Stomach (tissue), 19 donors: ENCODE measurements at places on chromosomes 6 and 20. TPM values are rescaled to one million over a fixed set of nuclear protein-coding genes. Genes with fewer than 3 reads are reported as not detected.

- DNase-seq, result no peak
Observed at GRCh38 chr20:31808481-31808880, 10.7 kb upstream of the MYLK2 start.

DNA sequence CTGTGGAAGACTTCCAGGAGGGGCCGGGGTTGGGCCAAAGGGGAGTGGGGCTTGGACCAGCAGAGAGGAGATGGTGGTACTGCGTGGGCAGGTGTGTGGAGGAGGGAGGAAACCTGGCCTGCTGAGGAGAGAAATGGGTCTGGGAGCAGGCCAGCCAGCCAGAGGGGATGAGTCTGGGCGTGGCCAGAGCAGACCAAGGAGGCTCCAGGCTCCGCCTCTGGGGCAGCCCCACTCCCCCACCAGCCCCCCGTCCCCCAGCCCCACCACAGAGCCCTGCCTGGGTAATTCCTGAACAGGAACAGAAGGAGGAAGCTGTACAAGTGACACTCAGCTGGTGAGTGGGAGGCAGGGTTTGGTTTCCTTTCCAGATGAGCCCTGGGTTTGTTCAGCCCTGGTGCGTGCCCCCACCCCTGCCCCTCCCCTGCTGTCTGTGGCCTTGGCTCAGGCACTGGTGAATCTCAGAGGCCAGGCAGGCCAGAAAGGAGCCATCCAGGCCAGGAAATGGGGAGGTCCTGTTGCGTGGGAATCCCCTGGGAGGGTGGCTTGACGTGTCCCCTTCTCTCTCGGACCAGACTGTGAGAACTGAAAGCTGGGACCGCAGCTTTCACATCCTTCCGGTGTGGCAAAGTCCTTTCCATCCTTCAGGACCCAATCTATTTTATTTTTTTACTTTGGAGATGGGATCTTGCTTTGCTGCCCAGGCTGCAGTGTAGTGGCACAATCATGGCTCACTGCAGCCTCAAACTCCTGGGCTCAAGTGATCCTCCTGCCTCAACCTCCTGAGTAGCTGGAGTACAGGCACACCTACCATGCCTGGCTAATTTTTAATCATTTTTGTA, 9.4 kb upstream of the SRC start:
- peak; percentile 76 for DNase-seq

DNA sequence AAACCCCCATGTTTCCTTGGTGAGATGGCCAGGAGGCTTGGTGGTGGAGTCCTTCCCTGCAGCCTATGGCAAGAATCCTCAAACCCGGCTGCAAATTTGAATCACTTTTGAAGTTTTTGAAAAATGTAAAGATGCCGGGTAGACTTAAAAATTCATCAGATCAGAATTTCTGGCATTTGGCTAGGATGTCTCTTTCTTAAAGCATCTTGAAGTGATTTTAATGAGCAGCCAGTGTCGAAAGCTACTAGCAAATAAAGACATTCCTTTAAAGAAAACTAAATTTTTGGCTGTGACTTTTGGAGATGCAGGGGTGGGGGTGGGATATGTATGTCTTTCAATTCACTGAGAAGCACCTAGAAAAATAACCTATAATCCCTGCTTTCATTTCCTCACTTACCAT, 25.6 kb upstream of the NOX3 start:
- DNase-seq, result no peak

GRCh38 chr6:95133578-95133977, 443.8 kb upstream of the MANEA start:
- DNase-seq, result peak; percentile 2

DNA sequence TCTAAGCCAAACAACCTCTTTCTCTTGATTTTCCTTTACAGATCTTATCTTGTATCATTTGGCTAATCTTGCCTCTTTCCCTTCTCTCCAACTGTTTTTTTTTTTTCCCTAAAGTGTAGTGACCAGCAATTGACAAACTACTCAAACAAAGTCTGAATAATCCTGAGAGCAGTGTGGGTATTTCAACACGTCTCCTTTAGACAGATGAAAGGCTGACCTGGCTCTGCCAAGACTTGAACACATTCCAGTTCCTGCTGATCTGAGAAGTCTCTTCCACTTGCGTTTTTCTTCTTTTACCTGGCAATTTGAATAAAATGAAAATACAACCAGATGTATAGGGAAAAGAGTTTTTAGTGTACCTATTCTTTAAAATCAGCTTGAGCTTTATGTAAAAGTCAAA, 168.4 kb downstream of the GJA10 start:
- DNase-seq, result no peak

DNA sequence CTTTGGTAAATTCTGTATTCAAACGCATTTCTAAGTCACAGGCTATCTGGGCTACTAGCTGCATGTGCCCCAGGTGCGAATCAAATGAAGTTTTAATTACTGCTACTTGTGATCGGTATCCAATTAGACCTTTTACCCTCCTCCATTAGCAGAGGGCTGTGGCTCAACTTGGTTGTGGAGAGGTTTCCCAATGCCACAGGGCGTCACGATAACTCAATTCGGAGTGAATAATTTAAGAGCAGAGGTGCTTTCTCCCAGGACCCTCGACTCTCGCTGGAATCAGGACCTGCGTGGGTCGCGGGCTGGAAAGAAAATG, 640 bp downstream of the SAYSD1 start:
- no peak for DNase-seq

DNA sequence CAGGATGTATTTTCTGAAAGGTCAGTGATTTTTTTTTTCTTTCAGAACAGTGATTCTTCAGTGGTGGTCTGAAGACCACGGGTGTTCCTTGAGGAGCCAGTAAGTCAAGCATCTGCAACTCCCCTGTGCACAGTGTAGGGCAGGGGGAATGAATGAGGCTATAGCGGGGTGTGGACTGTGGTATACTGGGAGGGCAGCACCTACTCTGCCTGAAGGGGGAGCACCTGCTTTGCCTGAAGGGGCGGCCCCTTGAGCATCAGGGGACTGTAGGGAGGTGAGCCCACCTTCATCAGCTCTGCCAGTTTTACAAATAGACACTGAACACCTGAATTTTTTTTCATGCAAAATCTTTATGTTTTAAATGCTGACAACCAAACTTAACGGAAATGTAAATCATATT, 77.5 kb upstream of the RIPOR2 start:
- no peak for DNase-seq

DNA sequence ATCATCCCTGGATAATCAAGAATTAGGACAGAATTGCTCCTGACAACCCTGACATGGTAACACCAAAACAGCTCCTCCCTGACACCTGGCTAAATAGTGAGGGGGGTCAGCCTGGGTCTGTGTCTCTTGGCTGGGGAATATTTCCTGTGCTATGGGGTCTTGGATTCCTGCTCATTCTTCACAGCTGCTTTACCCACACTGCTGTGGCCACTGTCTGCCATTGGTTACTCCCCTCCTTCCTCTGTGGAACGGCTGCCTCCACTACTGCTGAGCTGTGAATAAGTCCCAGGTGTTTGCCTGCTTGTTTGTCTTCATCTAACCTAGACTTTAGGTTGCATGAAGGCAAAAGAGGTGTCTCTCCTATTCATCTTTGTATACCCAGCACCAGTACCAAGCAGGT, 33.9 kb upstream of the TXLNB start:
- no peak for DNase-seq

DNA sequence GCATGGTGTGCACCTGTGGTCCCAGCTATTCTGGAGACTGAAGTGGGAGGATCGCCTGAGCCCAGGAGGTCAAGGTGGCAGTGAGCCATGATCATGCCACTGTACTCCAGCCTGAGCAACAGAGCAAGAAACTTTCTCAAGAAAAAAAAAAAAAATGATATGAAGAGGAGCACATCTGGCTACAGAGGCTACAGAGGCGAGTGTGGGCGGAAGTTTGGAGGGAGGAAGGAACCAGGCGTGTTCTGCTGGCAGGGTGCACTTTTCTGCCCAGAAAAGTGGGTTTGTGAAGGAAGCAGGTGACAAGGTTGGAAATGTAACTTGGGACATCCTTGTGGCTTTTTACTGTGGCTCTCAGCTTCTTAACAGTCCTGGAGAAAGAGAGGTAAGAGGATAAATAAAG, 96.7 kb downstream of the SNX5 start:
- no peak for DNase-seq

DNA sequence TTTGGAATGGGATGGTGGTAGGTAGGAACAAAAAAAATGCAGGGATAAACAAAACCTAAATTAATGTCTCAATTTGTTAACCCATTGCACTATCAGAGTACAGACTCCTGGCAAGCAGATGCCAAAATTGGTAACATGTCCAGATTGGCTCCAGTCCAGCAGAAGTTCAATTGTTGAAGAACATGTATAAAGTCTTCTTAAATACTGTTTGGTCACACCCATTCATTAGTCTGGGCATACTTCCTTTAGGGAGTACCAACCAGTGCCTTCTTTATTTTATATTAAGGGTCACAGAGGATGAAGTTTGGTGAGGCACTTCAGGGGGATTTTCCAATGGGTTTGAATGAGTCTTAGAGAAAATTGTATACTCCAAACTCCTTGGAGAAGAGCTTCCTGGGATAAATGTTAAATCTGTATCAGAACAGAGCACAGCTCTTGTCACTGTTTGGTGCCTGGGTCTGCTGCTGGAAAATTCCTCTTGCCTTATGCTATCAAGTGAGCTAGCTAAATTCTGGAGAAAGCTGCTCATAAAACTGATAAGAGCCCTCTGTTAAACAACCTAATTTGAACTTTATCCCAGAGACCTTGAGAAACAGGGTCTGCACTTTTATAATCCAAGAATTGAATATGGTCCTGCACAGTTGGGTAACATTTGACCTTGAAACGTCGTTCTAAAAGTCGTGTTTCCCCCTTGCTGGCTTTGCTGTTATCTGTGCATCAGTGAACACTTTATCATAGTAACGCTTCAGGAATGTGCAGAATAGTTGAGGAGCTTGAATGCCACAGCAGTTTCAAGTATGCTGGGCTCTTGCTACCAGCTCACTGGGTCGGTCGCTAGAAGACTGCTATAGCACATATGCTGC, 334.1 kb upstream of the CITED2 start:
- peak; percentile 49 for DNase-seq

DNA sequence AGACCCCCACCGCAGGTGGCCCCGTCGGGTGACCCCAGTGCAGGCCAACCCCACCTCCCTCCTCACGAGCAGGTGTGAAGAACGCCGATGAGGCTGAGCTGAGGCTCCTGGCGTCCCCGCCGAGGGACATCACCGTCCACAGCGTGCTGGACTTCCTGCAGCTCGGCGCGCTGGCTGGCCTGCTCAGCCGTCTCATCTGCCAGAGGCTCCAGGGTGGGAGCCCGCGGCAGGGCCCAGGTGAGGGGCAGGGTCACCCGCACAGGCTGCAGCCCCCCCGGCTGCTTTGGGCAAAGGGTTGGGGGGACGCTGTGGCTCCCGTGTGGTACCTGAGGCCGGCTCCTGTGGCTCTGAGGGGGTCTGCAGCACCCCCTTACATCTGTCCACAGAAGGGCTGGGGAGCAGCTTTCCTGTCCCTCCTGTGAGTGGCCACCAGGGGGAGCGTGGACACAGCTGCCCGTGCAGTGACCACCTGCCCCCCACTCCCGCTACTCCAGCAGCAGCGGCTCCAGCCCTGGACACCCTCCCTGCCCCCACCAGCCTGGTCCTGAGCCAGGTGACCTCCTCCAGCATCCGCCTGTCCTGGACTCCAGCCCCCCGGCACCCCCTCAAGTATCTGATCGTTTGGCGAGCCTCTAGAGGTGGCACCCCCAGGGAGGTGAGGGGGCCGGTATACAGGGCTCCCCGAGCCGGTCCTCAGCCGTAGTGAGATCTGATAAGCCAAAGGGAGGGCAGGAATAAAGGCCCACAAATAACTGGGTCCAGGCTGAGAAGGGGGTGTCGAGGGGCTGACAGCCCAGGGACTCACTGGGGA, 16.5 kb downstream of the COL20A1 start:
- peak; percentile 36 for DNase-seq

GRCh38 chr6:128403618-128404444, 116.6 kb downstream of the PTPRK start:
- DNase-seq, result no peak

DNA sequence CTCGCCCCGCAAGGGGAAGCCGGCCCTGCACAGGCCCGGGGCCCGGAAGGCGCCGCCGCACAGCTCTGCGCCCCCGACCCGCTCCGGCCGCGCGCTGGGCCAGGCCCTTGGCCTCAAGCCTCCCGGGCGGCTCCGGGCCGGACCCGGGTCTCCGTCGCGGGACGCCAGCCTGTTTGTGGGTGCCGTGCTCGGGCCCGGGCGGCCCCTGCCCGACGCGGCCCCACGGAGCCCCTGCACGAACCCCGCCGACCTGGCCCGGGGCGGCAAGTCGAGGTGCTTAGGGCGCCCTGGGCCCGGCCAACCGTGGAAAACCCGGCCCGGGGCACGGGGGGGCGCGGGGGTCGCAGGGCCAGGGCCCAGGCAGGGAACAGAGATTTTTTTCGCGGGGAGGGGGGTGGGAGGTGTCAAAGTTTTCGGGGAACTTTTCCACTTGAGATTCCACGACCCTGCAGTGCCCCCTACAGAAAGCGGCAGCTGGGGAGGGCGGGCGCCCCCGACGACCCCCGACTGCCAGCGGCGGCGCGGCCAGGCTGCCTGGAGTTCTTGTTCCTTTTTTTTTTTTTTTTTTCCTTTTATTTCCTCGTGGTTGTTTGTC, 805 bp upstream of the STX16 start:
- DNase-seq, result no peak

DNA sequence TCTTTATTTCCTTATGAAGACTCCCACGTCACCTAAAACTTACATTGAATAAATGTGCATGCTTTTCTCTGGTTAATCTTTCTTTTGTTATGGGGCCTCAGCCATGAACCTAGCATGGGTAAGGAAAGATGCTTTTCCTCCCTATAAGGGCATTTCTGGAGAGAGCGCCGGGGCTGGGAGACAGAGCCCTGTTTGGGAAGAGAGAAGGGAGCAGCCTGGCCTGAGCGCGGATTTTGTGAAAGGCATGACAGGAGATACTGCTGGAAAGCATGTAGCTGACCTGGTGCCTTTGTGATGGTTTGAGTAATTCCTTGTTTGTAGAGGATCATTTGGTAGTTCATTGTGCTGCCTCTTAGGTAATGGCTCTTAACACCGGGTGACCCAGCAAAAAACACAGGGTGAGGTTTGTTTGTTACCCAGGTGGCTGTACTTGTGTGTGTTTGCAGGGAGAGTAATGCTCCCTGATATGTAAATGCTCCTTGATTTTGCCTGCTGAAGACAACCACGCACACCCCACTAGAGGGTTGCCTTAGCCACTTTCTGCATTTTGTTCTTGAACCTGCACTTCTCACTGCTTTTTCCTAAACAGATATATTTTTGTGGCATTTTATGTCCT, 59.2 kb downstream of the ANKRD6 start:
- no peak for DNase-seq

DNA sequence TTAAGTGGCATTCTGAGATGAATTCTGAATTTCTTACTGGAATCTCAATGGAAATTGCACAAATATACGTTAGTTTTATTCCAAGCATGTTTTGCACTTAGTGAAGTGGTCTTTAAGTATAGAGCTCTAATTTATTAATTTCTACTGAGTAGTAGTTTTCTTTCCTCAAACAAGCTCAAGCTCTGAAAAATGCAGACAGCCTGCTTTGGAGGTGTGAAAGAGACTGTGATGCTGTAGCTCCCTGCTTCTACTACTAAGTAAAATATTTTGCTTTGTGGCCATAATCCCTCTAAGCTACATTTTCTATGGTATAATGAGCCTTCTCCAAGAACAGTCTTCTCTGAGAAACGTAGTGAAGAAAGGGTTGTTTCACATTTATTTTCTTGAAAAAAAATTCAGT, 243.5 kb upstream of the HS3ST5 start:
- no peak for DNase-seq

- no peak for DNase-seq
Observed at GRCh38 chr6:26197933-26198721, 110.9 kb downstream of the HFE start.

- DNase-seq, result no peak
Observed at GRCh38 chr6:108622641-108623298, 62.1 kb downstream of the FOXO3 start.

LY6G6F gene
- not detected for total RNA-seq

RCAN2 gene
- 7.2 TPM for total RNA-seq

TSBP1 gene
- total RNA-seq, result not detected

CRISP2 gene
- not detected for total RNA-seq

ARHGAP40 gene
- total RNA-seq, result 0.73 TPM

GHRH gene
- total RNA-seq, result not detected
